Type B pancreatic cell (in vitro differentiated cells): ENCODE measurements at places on chromosomes 1 and 21.

DNA sequence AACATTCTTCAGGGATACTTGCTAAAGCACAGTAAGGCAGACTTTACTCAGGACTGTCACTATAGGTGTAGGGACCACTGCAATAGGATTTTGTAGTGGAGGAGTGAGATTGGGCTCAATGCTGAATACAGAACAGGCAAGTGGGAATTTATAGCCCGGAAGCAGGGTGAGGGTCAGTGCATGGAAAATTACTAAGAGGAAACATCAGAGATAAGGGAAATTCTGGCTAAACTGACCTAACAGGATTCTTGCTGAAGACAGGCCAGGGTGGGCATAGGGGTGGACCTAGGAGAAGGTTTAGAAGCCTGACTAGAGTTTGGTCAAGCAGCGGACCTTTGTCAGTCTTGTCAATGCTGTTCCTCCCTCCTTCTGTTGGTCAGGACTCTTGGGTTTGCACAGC, 20.8 kb upstream of the ZNF362 start:
- H3K36me3 ChIP-seq, result no peaks in the 10 kb centered on the region
- peak overlapping the region; percentile 24 for H3K4me3 ChIP-seq
- DNase-seq, result no peak
- H3K27ac ChIP-seq, result peak overlapping the region; percentile 17

GRCh38 chr1:86104606-86105532, 51.7 kb downstream of the COL24A1 start:
- DNase-seq, result no peak
- H3K4me3 ChIP-seq, result no peak overlapping the region
- H3K4me1 ChIP-seq, result no peaks in the 10 kb centered on the region
- no peak overlapping the region for H3K27ac ChIP-seq
- no peaks in the 10 kb centered on the region for H3K36me3 ChIP-seq

GRCh38 chr21:45766055-45766454, 122.5 kb downstream of the PCBP3 start:
- no peak for DNase-seq
- no peaks in the 10 kb centered on the region for H3K36me3 ChIP-seq
- no peak overlapping the region for H3K27ac ChIP-seq
- no peak overlapping the region for H3K4me3 ChIP-seq
- peaks cover 19% of the 10 kb centered on the region for H3K4me1 ChIP-seq

GRCh38 chr1:157734321-157734720, 33.8 kb upstream of the FCRL3 start:
- H3K27ac ChIP-seq, result no peak overlapping the region
- H3K4me1 ChIP-seq, result no peaks in the 10 kb centered on the region
- H3K36me3 ChIP-seq, result no peaks in the 10 kb centered on the region
- DNase-seq, result no peak
- H3K4me3 ChIP-seq, result no peak overlapping the region
- H3K27me3 ChIP-seq, result no peaks in the 10 kb centered on the region

- no peak for DNase-seq
- no peak overlapping the region for H3K27ac ChIP-seq
- peaks cover 6% of the 10 kb centered on the region for H3K36me3 ChIP-seq
- H3K4me1 ChIP-seq, result peaks cover 43% of the 10 kb centered on the region
- H3K4me3 ChIP-seq, result no peak overlapping the region
These were observed 115.1 kb downstream of the PLPP3 start for GRCh38 chr1:56464294-56464693.

DNA sequence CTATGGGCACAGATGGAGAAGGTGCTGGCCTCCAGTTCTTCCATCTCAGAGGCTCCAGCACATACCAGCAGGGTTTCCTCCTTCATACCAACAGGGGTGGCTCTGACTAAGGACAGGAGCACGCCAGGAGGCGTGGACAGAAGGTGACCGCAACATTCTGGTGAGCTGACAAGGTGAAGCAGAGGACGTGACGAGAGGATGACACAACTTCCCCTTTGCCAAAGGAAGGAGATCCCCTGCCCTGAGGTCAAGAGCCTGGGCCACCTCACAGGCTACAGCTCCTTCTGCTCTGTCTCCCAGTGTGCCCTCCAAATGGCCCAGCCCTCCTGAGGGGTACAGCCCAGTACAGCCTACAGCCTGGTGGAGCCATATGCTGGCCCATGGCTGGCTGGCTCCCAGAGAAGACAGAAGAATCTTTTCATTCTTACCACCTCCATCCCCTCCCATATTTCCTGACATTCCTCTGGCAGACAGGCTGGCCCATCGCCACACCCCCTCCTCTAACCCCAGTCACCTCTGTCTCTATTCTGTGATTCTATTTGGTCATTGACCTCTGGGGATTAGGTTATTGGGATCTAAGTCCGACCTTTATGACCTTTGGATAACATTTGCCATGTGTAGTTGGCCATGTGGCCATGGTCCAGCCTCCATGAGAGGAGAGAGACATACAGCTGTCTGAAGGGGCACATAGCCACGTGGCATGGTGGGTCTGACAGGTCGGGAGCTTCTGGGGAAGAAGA, 5.1 kb upstream of the LAMB3 start:
- no peaks in the 10 kb centered on the region for H3K36me3 ChIP-seq
- H3K27ac ChIP-seq, result no peak overlapping the region
- DNase-seq, result no peak
- peaks cover 29% of the 10 kb centered on the region for H3K27me3 ChIP-seq
- H3K4me3 ChIP-seq, result no peak overlapping the region
- H3K4me1 ChIP-seq, result peaks cover 45% of the 10 kb centered on the region

DNA sequence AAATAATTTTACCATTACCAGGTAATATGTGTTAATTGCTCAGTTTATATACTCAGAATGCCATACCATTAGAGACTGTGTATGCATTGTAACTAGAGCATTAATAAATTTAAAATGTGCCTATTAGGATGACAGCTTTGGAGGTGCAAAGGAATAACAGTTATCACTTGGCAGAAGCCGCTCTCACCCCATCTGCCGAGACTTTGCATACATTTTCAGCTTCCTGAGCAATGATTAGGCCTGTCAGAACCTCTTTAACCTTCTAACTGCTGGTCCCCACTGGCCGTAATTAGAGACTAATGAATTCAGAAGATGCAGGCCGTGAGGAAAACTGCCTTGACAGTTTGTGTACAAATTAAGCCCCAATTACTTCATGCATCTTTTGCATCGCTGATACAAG, 158.0 kb upstream of the PROX1 start:
- no peaks in the 10 kb centered on the region for H3K4me1 ChIP-seq
- no peaks in the 10 kb centered on the region for H3K36me3 ChIP-seq

DNA sequence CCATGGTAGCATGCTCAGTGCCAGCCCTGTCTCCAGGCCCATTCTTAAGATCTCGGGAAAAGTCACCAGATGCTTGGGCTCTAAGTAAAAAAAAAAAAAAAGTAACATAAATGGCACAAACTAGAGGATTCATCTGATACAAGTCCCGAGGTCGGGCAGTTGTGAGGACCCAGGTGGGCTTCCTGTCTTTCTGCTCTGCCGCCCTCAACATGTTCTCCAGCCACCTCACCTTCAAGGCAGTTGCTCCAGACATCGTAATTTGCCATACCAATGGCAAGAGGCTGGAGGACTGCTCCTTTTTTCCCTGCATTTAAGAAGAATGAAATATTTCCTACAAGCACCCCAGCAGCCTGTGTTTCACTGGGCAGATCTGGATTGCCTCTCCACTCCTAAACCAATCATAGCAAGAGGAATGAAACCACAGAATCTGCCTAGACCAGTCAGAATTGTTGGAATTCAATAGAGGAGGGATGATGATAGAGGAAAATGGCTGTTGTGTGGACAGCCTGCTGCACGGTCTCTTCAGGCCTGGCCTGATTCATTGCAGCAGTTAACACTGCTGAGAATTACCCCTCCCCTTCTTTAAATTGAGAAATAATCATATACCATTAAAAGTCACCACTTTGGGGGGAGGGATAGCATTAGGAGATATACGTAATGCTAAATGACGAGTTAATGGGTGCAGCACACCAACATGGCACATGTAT, 5.4 kb downstream of the HMGN2 start:
- no peak for DNase-seq
- peaks cover 36% of the 10 kb centered on the region for H3K36me3 ChIP-seq
- H3K27ac ChIP-seq, result peak overlapping the region; percentile 61
- H3K27me3 ChIP-seq, result no peaks in the 10 kb centered on the region
- H3K4me3 ChIP-seq, result peak overlapping the region; percentile 65

DNA sequence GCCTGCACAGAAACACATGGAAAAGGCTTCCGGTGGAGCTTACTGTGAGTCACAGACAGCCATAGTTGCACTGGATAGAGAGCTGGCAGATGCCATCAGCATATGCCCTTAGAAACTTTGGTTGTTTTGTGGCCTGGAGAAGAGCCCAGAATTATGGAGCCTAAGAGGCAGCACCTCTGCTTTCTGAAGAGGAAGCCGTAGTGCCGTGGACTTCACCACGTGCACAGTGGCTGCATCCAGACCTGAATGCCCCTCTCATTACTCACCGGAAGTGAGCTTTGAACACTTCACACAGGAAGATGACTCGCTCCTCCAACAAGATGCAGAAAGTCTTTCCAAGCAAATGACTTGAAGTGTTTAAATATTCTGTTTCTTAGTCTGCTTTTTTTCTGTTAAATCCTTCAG, 28.4 kb downstream of the JUN start:
- no peak overlapping the region for H3K27ac ChIP-seq
- no peaks in the 10 kb centered on the region for H3K27me3 ChIP-seq
- peaks cover 25% of the 10 kb centered on the region for H3K4me1 ChIP-seq
- DNase-seq, result no peak
